D721Med (cell line): ENCODE measurements at places on chromosomes 3 and 15.

GRCh38 chr3:135228201-135228600, 433.1 kb downstream of the EPHB1 start:
- no peak for DNase-seq

DNA sequence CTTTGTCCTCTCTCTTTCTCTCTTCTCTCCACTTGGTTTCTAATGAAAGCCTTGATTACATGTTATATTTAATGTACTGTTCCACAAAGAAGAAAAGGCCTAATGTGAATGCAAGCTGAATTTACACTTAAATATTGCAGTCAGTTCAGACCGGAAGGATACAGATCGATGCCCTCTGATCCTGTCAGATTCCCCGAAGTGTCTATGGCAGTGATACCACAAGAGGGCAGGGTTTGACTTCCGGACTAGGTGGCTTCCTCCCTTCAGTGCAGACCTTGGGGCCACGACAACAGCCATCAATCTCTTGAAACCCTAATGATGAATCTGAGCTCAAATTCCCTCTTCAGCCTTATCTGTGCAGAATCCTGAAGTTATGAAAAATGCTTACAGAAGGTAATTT, 29.5 kb downstream of the AGTR1 start:
- DNase-seq = no peak

GRCh38 chr3:8359133-8359532, 142.5 kb upstream of the LMCD1 start:
- no peak for DNase-seq

- DNase-seq = no peak
Observed at GRCh38 chr15:87753539-87753938, 503.0 kb downstream of the NTRK3 start.

GRCh38 chr15:68816158-68816557, 4.5 kb downstream of the ANP32A start:
- no peak for DNase-seq

DNA sequence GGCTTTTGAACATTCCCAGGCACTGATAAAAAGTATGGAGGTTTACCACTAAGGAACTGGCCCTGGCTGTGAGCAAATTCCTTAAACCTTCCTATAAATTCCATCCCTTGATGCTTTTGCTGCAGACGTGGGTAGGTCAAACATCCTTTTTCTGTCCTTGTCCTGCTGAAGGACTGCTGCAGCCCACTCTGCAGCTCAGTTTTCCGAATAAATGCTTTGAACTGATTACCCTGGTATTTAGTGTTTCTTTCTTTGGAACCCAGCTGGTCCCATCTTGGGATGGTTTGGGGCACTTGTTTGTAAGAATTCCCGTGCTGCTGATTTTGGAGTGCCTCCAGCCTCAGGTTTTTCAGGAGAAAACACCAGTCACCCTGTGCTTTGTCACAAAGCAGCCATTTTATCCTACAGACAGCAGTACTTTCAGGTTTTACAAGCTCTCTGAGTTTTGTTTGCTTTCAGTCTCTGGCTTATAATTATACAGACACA, 815.9 kb downstream of the VGLL3 start:
- no peak for DNase-seq

GRCh38 chr3:63976161-63976871, 47.0 kb downstream of the PSMD6 start:
- no peak for DNase-seq

GRCh38 chr3:4581920-4582611, 88.9 kb downstream of the ITPR1 start:
- DNase-seq = no peak

GRCh38 chr3:142243134-142243533, 17.7 kb upstream of the GK5 start:
- no peak for DNase-seq

DNA sequence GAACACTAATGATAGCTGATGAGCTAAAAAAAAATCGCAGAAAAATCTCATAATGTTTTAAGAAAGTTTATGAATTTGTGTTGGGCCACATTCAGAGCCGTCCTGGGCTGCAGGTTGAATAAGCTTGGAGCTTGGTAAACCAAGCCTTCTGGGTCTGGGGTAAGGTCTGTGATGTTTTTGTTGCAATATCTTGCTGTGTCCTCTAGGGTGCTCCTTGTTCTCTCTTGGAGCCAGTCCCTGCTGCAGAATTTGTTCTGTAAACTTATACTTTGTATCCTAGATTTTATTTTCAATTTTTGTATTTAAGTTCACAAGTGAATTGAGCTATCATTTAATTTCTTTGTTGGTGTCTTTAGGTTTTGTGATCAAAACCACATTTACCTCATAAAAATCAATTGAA, 143.7 kb downstream of the NR1D2 start:
- no peak for DNase-seq

GRCh38 chr3:45035441-45036301, 9.6 kb downstream of the CLEC3B start:
- no peak for DNase-seq

- DNase-seq = no peak
Observed at GRCh38 chr3:167972502-167972901, 123.2 kb downstream of the GOLIM4 start.

DNA sequence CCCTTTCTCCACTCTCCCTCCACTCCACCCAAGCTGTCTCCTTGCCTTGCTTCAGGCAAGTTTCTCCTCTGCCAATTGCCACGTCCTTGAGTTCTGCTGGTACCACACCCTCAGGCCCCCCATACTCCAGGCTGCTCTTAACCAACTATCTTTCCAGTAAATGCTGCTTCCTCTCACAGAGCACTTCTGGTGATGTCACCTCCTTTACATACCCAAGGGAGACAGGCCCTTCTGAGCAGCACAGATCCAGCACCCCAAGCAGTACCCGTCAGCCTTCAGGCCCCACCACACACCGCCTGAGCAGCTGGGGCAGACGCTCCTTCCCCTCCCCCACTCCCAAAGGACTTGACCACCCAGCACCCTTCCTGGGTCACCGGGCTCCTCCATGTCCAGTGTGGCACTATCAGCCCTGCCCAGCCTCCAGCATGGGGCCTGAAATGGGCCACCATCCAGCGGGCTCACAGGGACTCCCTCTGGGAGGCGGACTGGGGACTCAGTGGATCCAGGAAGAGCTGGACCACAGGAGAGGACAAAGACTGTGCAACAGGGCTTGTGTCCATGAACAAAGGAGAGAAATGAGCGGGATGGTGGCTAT, 50.2 kb downstream of the KLF15 start:
- DNase-seq = no peak

DNA sequence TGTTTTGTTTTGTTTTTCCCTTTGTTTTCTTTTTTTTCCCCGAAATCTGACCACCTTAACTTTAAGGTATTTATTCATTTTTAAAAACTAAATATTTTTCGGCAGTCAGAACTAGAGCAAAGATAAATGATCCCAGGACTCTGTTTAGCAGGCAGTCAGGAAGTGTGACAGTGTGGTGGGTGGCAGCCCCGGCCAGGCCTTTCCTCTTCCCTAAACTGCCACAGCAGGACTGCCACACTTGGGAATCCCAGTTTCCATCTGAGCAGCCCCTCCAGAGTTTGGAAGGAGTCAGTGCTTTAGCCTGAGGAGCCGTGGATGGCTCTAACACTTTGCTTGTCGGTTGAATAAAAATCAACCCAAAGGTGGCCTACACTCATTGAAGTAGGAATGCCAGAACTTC, 6.9 kb downstream of the CCRL2 start:
- DNase-seq = no peak

DNA sequence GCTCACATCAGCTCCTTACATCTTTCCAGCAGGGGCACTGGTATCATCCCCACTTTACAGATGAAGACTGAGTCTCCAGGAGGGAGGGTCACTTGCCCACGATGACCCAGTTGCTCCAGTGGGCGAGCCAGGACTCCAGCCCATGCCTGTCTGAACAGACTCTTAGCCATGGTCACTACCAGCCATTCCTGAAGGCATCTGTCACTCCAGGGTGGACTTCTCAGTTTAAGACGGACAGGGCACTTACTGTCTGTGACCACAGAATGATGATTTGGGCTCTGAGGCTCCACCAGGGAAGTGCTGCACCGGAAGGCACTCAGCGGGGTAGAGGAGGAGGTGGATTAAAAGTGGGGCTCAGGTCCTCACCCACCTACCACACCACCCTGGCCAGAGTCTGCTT, 104.0 kb upstream of the SLC6A6 start:
- no peak for DNase-seq

GRCh38 chr3:45603226-45603625, 8.7 kb downstream of the LIMD1 start:
- DNase-seq = no peak

GRCh38 chr3:48215876-48216275, 7.4 kb upstream of the CAMP start:
- DNase-seq = no peak

GRCh38 chr3:152737021-152737908, 97.7 kb upstream of the P2RY1 start:
- no peak for DNase-seq

GRCh38 chr3:27939940-27940339, 217.8 kb upstream of the EOMES start:
- DNase-seq = no peak

GRCh38 chr3:21747376-21747775, 3.6 kb downstream of the ZNF385D start:
- DNase-seq = no peak

DNA sequence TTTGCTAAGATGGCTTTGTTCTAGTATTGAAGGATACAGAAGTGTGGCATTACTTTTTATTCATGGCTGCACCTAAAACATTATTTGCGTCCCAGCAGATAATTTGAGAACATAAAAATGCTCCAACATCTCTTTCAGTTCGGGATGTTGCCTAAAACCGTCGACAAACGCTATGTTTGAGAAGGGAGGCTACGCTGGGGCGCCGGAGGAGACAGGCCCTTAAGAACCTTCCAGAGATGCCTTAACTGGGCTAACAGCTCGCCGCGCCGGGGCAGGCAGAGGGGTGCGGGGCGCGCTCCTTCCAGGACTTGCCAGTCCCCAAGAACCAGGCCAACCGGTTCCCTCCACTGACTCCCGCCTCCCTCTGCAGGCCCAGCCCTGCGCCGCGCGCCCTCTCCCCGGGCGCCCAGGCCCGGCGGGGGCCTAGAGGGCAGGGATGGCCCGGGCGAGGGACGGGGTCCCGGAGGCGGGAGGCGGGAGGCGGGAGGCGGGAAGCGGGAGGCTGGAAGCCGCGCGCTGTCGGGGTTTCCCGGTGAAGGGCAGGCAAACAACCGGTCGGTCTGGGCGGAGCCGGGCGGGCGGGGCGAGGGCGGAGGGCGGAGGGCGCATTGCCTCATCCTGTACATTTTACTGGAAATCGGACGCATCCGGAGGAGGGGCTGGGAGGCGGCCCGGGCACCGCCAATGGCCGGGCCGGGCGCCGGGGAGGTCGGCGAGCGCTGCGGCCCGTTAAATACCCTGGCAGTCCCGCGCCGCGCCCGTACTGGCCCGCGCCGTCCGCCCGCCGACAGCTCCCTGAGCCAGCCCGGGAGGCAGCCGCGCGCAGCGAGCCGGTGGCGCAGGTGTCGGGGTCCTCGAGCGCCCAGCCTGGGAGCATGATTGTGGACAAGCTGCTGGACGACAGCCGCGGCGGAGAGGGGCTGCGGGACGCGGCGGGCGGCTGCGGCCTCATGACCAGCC, at the start of gene NFKBIZ:
TSS of gene NFKBIZ (plus strand) at position 761 of the 960 bp plus-strand sequence. CDS start at position 876, 115 bp downstream.
- DNase-seq = peak; percentile 40

GRCh38 chr3:2937592-2937991, 172.6 kb downstream of the IL5RA start:
- no peak for DNase-seq

GRCh38 chr3:161852744-161853143, 356.1 kb downstream of the OTOL1 start:
- no peak for DNase-seq

DNA sequence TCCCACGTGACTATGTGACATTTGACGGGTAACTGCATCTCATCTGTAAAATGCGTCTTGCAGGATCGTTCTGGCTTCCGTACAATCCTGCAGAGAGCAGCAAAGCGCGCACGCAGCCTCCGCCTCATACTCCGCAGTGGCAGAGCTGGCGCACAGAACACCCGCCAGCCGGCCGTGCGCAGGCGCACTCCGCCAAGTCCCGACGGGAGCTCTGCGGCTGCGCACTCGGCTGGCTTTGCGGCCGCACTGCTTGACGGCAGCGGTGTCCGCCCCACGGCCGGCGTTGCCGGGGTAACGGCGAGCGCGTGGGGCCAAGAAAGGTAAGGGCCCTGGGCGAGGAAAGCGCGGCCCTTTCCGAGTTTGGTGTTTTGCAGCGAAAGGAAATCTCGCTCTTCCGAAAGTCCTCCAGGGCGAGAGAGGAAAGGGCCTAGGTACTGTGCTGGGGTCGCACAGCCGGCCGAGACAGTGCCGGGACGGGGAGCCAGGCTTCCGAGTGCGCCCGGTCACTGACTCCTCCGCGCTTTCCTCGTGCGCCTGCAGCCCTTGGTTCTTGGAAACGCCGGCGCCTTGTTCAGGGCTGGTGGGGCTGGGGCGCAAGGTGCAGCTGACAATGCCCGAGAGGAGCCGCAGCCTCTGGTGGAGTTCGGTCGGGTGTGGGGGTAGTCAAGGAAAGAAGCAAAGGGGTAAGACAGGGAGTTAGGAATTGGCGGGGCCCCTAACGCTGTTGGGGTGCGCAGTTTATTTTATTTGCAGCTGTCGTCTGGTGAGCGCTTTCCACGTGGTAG, at the start of gene TSEN2:
TSS of gene TSEN2 (plus strand) at position 283 of the 785 bp plus-strand sequence. CDS start 5,321 bp downstream, outside the sequence.
- peak; percentile 90 for DNase-seq

GRCh38 chr15:39075311-39075710, 505.6 kb upstream of the THBS1 start:
- DNase-seq = no peak

- no peak for DNase-seq
Observed at GRCh38 chr3:128347282-128347681, 119.4 kb downstream of the DNAJB8 start.

- no peak for DNase-seq
Observed at GRCh38 chr3:159169828-159170227, 368.0 kb downstream of the MFSD1 start.

- DNase-seq = no peak
Observed at GRCh38 chr3:89239774-89240173, 132.4 kb downstream of the EPHA3 start.

DNA sequence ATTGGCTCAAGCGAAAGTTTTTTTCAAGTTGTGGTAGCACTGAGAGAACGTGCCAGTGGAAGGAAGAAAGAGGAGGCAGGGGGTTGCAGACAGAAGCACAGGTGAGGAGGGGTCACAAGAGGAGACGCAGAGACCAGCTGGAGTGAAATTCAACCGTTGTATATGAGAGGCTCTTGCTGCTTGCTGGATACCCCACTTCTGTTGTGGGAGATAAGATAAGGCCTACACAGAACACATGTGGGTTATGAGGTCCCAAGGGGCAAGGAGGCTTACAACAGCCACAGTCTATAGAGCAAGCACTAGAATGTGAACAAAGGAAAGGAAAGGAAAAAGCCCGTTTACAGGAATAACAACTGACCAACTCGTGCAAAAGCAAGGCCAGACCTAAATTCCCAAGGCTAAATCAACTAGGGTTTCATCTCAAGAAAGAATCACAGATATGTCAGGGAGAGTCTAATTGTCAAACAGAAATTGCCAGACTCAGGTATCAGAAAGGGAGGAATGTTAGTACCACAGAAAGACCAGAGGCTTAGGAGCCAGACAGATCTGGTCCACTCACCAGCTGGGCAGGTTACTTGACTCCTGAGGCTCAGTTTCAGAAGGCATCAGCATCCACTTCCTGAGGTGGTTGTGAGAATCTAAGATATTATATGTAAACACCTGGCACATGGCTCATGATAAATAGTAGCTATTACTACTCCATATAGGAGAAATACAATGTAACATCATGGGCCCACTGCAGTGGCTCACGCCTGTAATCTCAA, 60.9 kb downstream of the MSL2 start:
- no peak for DNase-seq

- DNase-seq = no peak
Observed at GRCh38 chr3:115052906-115053305, 94.2 kb downstream of the ZBTB20 start.
